ENCODE measurements at places on chromosomes 11 and 22. TPM values are rescaled to one million over a fixed set of nuclear protein-coding genes. Genes with fewer than 3 reads are reported as not detected.

DNA sequence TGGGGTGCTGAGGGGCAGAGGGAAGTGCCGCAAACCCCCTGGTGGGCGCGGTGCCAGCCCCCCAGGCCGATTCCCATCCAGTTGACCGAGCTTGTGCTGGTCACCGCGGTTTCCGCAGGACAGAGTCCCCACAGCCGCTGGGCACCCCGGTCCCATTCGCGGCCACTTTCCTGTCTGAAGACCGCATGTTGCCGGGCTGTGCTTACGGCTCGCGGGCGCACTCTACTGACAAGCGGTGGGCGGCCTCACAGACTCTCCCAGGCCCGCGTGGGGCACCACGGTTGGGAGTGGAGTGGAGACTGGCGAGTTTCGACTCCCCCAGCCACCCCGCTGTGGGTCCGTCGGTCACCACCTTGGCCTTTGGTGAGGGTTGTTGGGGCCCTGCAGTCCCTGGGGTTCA is 648 bp upstream of the H19 start:
- no peak for DNase-seq

DNA sequence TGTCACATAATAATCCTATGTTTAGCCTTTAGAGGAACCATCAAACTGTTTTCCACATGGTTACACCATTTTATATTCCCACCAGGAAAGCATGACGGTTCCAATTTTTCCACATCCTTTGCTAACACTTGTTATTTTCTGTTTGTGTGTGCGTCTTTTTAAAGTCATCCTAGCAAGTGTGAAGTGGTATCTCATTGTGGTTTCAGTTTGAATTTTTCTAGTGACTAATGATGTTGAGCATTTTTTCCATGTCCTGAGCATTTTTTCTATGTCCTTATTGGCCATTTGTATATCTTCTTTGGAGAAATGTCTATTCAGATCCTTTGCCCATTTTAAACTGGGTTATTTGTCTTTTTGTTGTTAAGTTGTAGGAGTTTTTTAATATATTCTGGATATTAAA is 53.7 kb upstream of the DEPDC7 start:
- no peak for DNase-seq

DNA sequence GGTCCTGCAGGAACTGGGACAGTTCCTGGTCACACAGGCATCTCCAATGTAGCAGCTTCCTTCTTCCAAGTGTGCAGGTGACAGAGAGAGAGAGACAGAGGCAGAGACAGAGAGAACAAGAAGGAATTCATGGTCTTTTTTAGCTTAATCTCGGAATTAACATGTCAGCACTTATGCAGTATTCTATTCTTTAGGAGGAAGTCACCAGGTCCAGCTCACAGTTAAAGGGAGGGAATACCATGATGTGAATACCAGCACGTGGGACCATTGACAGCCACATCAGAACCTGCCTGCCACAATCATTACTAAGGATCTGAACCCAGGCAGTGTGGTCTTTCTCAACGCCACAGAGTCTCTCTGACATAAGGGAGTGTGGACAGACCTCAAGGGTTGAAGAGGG is 341.6 kb downstream of the MN1 start:
- DNase-seq, result no peak

DNA sequence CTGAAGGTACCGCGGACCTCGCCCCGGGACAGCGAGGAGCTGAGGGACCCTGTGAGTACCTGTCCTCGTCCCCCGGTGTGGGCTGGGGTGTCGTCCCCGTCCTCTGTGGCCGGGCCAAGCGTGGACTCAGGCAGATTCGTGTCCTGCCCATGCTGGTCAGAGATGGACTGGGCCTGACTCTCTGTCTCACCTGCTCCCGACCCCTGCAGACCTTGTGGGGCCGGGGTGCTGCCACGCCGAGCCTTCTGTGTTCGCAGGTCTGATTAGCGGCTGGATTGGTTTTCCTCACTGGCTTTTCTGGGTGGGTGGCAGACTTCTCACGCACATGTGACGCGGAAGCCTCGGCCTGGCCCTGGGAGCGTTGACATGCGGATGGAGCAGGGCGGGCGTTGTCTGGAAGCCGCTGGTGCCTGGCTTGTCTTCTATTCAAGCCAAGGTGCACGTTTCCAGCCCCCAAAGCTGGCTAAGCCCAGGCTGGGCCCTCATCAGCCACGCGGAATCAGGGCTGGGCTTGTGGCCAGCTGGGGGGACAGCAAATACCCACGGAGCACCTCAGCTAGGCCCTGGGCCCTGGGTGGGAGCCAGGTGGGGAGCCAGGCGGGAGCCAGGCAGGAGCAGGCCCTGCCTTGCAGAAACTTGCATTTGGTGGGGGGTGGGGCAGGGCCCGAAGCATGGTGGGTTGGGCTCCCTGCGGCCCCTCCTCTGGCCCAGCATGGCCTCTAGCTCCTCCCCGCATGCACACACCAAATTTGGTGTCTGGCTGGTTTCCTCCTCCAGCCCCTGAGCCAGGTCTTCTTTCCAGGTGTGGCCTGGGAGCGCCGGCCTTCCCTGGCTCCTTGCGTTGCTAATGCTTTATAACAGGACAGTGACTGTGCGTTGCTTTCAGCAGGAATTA is 7.0 kb downstream of the GRAMD4 start:
- no peak for DNase-seq

DNA sequence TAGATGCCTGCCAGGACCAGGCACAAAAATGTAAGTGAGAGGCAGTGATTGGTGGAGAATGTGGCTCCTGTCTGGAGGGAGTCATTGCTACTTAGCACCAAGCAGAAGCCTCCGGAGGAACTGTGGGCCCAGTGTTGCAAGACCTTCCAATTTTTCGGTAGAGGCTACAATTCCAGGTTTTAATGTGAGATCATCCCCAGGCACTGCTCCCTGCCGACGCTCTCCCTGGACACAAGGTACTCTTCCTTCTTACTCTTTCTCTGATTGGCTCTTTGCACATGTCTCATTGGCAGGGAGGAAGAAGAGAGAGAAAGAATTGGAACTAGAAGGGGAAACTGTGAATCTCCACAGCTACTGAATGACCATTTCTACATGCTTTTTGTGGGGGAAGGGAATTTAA is 53.7 kb upstream of the EP300 start:
- no peak for DNase-seq

DNA sequence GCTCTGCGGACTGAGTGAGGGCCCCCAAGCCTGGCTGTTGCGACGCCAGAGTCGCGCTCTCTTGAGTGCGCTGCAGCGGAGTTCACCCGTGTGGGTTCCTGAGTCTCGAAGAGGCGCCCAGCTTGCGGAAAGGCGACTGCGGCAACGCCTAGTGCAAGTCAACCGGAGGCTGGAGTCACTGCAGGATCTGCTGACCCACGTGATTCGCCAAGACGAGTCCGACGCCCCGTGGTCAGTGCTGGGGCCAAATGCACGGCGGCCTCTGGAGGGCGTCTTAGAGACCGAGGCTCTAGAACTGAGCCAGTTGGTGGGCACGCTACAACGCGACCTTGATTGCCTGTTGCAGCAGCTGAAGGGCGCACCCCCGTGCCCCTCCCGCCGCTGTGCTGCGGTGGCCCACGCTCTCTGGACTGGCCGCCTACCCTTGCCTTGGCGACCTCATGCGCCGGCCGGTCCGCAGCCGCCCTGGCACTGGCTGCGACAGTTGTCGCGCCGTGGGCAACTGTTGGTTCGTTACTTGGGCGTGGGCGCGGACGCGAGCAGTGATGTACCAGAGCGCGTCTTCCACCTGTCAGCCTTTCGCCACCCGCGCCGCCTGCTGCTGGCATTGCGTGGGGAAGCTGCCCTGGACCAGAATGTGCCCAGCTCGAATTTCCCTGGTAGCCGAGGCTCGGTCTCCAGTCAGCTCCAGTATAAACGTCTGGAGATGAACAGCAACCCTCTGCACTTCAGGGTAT is 32.6 kb downstream of the RRP8 start:
- DNase-seq, result no peak

DNA sequence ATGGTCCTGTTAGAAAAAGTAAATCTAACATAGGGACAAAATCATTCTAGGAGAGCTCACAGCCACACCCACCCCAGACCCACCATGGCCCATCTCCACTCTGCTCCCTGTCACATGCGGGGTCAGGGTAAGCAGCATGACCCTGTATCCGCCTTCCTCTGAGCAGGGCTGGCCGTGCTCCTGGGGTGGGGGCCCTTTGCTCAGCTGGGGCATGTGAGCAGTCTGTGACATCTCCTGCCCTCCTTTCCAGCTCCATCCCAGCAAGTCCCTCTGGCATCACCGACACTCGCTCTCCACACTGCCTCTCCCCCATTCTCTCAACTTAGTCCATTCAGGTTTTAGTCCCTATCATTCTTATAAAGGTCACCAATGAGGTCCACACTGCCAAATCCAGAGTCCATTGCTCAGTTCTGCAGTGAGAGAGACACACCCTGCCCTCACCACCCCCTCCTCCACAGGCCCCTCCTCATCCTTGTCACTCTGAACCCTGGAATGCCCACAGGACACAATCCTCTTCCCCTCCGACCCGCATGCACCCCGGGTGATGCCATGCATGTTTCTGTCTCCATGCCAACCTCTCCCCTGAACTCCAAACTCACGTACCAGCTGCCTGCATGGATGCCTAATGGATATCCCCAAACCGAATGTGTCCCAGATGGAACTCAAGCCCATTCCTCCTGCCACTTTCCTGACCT is 65.1 kb upstream of the PITPNB start:
- DNase-seq, result no peak

DNA sequence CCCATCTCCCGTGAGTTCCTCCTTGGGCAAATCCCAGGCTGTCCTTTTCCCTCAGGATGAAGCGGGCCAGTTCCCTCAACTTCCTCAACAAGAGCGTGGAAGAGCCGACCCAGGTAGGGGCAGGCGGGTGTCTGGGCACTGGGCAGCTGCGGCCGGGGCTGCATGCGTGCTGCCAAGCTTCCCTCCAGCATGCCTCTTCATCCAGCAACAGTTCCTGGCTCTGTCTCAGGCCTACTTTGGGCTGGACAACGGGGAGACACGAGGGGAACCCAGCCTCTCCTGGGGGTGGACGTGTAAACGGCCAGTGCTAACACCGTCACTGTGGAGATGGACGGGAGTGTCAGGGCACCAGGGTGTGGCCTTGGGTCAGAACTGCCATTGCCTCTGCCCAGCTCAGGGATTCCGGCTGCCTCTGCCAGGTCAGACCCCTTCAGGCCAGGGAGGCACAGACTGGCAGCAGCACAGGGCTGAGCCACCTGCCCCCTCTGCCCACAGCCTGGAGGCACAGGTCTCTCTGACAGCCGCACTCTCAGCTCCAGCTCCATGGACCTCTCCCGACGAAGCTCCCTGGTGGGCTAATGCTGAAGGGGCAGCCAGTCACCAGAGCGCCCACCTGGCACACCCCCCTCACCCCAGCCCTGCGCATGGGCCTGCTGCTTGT is 1.9 kb upstream of the RAB1B start:
- no peak for DNase-seq

SPI1 gene
- polyA plus RNA-seq, result 0.19 TPM

DBX1 gene
- polyA plus RNA-seq, result not detected

MS4A7 gene
- polyA plus RNA-seq, result not detected
